ENCODE measurements at places on chromosomes 1 and 21. TPM values are rescaled to one million over a fixed set of nuclear protein-coding genes. Genes with fewer than 3 reads are reported as not detected.

DNA sequence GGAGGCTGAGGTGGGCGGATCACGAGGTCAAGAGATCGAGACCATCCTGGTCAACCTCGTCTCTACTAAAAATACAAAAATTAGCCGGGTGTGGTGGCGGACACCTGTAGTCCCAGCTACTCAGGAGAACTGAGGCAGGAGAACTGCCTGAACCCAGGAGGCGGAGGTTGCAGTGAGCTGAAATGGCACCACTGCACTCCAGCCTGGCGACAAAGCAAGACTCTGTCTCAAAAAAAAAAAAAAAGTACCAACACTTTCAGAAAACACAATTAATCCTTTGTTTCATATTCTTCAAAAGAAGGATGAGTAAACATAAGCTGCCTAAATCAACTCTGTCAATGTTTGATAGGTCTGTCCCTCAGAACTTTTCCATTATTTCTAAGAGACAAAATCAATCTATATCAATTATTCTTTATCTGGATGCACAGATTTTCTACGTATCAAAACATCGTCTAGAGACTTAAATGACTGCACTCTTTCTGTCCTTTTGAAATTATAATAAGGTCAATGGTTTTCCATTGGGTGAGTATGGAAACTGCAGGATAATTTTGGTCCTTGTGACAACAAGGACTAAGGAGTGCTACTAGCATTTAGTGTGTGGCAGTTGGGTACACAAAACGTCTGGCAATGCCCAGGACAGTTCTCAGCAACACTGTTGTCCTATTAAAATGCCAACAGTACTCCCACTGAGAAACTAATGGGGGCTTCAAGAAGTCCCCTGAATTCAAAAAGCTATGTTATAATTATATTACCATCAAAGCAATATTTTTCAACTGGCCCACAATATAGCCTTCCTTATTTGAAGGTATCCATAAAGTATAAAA is 40.7 kb downstream of the LPGAT1 start:
- H3K4me3 ChIP-seq, result no peak overlapping the region
- H3K36me3 ChIP-seq, result no peaks in the 10 kb centered on the region
- no peaks in the 10 kb centered on the region for H3K27me3 ChIP-seq
- DNase-seq, result no peak
- no peaks in the 10 kb centered on the region for H3K4me1 ChIP-seq

DNA sequence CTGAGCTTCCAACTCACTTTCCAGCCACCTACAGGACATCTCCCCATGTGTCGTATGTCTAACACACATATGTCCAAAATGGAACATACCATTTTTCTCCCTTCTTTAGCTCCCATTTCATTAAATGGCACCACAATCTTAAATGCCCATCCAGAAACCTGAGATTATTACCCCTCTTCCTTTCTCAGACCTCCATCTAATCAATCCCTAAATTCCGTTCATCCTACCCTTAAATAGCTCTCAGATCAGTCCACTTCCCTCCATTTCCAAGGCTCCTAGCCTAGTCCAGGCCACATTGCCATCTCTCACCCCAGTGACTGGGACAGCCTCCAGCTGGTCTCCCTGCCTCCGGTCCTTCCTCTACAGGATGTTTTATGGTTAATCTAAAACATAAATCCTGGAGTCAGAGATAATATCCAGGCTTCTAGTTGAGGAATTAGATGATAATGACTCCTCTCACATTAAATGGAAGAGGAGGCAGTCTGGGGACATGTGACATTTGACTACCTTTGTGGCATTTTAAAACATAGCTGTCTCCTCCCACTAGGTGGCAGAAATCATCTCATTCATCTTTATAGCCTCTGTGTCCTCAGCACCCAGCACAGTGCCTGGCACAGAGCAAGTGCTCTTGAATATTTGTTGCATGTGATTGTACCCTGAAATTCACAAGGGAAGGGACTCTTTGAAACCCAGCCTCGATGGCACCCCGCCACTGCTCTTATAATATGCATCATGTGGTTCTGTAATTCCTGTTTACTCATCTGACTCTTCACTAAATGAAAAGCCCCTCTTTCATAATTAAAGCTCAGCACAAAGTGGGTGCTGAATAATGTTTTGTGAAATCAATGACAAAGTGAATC is 102.3 kb downstream of the TMEM53 start:
- no peaks in the 10 kb centered on the region for H3K27me3 ChIP-seq
- no peaks in the 10 kb centered on the region for H3K36me3 ChIP-seq
- H3K4me3 ChIP-seq, result no peak overlapping the region
- no peak overlapping the region for H3K27ac ChIP-seq
- H3K4me1 ChIP-seq, result no peaks in the 10 kb centered on the region

DNA sequence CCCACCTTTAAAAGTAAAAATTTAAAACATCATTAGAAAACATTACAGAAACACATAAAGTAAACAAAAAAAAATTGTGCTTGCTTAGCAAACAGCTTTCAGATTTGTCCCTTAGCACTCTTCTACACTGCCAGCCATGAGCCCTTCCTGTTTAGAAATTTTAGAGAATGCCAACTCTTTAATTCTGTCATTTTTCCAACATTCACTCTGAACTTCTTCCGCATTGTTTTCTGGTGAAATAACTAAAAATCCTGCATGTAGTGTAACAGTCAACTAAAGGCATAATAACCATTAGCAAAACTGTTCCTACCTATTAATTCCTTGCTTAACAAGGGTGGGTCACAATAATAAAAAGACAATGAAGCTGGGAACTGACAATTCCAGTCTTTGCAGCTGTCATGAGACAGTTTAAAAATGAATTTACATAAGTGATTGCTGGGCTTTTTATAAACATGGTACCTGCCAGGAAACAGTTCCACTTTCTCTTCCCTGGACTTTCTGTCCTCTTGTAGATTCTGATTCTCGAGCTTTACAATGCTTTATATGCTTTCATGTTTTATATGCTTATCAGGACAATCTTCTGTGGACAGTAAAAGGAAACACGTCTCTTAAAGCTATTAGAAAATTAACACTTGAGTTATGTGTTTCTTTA is 19.0 kb downstream of the GNG12 start:
- no peak overlapping the region for H3K4me3 ChIP-seq
- H3K27me3 ChIP-seq, result no peaks in the 10 kb centered on the region
- peaks cover 24% of the 10 kb centered on the region for H3K4me1 ChIP-seq
- no peak for DNase-seq
- no peaks in the 10 kb centered on the region for H3K36me3 ChIP-seq
- no peak overlapping the region for H3K27ac ChIP-seq

GRCh38 chr1:195328681-195329080 is 1279.6 kb downstream of the KCNT2 start:
- no peaks in the 10 kb centered on the region for H3K4me1 ChIP-seq
- H3K4me3 ChIP-seq, result no peak overlapping the region
- H3K27me3 ChIP-seq, result no peaks in the 10 kb centered on the region
- DNase-seq, result no peak

DNA sequence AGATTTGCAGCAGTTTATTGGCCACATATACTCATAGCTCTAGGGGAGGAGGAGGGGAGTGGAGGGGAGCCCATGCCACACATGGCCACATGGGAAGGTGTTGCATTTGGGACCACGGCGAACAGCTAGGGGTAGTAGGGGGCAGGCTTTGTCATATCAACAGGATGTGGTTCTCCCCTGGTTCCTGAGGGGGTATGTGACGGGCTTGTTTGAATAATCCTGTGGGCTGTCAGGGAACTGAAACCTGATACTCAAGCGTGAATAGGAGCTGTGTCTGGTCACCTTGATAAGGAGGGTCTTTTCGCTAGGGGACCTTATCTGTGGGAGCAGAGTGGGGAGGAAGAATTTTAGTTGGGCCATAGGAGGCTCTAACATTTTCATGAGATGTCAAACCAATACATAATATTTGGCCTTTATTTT is 264.7 kb downstream of the CTH start:
- H3K36me3 ChIP-seq, result no peaks in the 10 kb centered on the region
- H3K27ac ChIP-seq, result no peak overlapping the region
- DNase-seq, result no peak
- H3K4me1 ChIP-seq, result no peaks in the 10 kb centered on the region

- no peak for DNase-seq
- H3K4me3 ChIP-seq, result no peak overlapping the region
- no peak overlapping the region for H3K27ac ChIP-seq
- H3K4me1 ChIP-seq, result peaks cover 37% of the 10 kb centered on the region
- H3K36me3 ChIP-seq, result no peaks in the 10 kb centered on the region
These were observed 67.8 kb downstream of the POU2F1 start for GRCh38 chr1:167288390-167289074.

GRCh38 chr1:20095564-20096434 is 23.5 kb downstream of the PLA2G2D start:
- peaks cover 5% of the 10 kb centered on the region for H3K4me1 ChIP-seq
- DNase-seq, result no peak
- H3K27me3 ChIP-seq, result no peaks in the 10 kb centered on the region
- H3K4me3 ChIP-seq, result no peak overlapping the region
- H3K27ac ChIP-seq, result peak overlapping the region; percentile 7

DNA sequence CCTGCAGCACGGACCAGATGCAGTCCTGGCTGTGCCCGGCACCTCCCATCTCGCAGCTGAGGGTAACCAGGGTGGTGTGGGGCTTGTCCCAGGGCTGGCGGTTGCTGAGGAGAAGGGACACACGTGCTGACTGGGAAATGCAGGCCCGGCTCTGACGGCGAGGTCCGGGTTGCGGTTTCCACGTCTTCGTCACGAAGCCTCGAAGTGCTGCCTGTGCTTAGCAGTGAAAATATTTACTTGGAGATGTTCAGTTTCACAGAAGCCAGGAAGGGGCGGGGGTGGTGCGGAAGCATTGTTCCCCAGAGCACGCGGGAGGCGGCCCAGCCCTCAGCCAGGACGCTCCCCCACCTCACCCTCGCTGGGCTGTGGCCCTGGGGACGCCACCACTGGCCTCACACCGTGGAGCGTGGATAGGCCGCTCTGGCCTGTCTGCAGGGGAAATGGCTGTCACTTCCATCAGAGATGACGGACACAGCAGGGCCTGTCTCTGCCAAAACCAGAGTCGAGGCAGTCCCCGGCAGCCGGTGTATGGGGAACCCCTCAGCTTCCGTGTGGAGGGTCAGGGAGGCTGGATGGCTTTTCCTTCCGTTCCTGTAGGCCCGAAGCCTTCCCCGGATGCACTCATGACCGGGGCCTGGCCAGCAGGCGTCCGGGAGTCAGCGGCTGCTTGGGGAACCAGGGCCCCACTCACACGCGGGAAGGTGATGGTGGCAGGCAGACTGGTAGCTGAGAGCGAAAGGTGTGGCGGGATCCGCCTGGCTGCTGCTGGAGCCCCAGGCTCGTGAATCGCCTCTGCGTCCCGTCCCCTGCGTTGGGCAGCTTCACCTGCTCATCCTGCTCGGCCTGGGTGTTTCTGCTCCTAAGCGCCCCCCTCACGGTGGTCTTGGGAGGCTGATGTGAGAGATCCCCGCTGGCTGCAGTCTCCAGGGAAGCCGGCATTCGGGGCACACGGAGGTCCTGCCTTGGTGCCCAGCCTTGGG is 14.7 kb upstream of the POFUT2 start:
- H3K4me1 ChIP-seq, result peaks cover 35% of the 10 kb centered on the region
- no peaks in the 10 kb centered on the region for H3K36me3 ChIP-seq
- H3K27ac ChIP-seq, result peak overlapping the region; percentile 98
- H3K4me3 ChIP-seq, result no peak overlapping the region

DNA sequence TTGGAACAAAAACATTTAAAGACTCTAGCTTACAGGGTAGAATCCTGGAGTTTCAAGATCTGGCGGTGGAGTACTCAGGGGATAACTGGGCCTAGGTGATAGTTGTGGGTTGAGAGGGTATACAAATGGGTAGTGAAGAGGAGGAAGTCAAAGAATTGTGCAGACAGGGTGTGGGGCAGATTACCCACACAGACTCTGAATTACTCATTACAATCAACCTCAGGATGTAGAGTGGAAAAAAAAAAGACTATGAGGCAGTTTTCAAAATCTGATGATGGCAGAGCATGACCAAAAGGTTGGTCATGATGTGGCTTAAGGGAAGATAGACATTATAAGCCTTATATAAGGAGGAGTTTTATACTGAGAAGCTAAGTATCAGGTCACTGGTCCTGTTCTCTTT is 44.1 kb upstream of the GLIS1 start:
- H3K36me3 ChIP-seq, result no peaks in the 10 kb centered on the region
- H3K4me1 ChIP-seq, result no peaks in the 10 kb centered on the region
- H3K27me3 ChIP-seq, result no peaks in the 10 kb centered on the region
- H3K4me3 ChIP-seq, result no peak overlapping the region

GRCh38 chr1:13546791-13547190 is 33.0 kb upstream of the LRRC38 start:
- no peak overlapping the region for H3K4me3 ChIP-seq
- H3K27ac ChIP-seq, result no peak overlapping the region

GRCh38 chr1:10824821-10825540 is 28.5 kb upstream of the CASZ1 start:
- DNase-seq, result no peak
- no peaks in the 10 kb centered on the region for H3K36me3 ChIP-seq
- H3K4me3 ChIP-seq, result no peak overlapping the region
- no peak overlapping the region for H3K27ac ChIP-seq

DNA sequence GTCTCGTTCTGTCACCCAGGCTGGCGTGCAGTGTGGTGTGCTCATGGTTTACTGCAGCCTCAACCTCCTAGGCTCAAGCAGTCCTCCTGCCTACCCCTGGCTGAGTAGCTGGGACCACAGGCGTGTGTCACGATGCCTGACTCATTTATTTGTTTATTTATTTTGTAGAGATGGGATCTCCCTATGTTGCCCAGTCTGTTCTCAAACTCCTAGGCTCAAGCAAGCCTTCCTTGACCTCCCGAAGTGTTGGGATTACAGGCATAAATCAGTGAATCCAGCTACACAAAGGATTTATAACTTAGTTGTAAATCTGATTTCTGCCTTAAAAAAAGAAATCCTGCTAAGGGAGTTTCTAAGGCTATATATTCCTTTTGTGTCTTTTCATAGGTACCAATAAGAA is 30.5 kb upstream of the ZNF496 start:
- H3K36me3 ChIP-seq, result no peaks in the 10 kb centered on the region
- H3K4me1 ChIP-seq, result peaks cover 12% of the 10 kb centered on the region
- peaks cover 11% of the 10 kb centered on the region for H3K27me3 ChIP-seq
- H3K4me3 ChIP-seq, result no peak overlapping the region
- no peak overlapping the region for H3K27ac ChIP-seq

GRCh38 chr1:200107004-200107470 is 79.5 kb downstream of the NR5A2 start:
- H3K27ac ChIP-seq, result no peak overlapping the region
- DNase-seq, result no peak
- H3K4me1 ChIP-seq, result no peaks in the 10 kb centered on the region
- H3K4me3 ChIP-seq, result no peak overlapping the region
- H3K36me3 ChIP-seq, result no peaks in the 10 kb centered on the region

GRCh38 chr1:22536506-22536905 is 26.8 kb upstream of the EPHA8 start:
- no peaks in the 10 kb centered on the region for H3K36me3 ChIP-seq
- no peaks in the 10 kb centered on the region for H3K27me3 ChIP-seq
- no peak overlapping the region for H3K27ac ChIP-seq
- no peak overlapping the region for H3K4me3 ChIP-seq
- DNase-seq, result no peak

DNA sequence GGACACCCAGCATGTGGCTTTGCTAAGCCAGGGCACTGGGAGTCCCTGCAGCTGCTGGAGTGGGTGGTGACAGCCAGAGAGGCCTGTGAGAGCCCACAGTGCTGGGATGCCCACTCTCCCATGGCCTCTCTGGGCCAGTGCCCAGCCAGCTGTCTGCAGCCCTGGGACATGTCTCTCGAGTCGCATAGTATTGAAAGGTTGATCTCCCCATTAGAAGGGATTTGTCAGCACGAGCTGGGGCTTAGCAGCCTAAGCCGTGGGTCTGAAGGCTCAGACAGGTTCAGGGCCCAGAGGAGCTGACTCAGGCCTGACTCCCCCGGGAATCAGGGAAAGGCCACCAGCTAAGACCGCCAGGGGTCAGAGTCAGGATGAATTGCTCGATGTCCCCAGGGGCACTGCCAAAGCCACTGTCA is 53.5 kb downstream of the FOXD2 start:
- H3K4me3 ChIP-seq, result no peak overlapping the region
- no peak for DNase-seq
- no peaks in the 10 kb centered on the region for H3K27me3 ChIP-seq
- H3K36me3 ChIP-seq, result no peaks in the 10 kb centered on the region

The C1QA gene
- 80.3 TPM for total RNA-seq

The DNASE2B gene
- not detected for total RNA-seq

The IL23R gene
- not detected for total RNA-seq

The GTF2B gene
- total RNA-seq, result 42.6 TPM
